ENCODE measurements at places on chromosomes 6 and 20.

DNA sequence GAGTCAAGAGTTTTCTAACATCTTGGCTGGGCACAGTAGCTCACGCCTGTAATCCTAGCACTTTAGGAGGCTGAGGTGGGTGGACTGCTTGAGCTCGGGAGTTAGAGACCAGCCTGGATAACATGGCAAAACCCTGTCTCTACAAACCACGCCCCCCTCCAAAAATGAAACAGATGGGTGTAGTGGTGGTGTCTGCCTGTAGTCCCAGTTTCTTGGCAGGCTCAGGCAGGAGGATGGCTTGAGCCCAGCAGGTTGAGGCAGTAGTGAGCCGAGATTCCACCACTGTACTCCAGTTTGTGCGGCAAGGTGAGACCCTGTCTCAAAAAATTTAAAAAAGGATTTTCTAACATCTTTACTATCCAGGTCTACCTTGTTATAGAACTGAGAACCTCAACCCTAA, 22.0 kb downstream of the FAM8A1 start:
- no peak for DNase-seq

DNA sequence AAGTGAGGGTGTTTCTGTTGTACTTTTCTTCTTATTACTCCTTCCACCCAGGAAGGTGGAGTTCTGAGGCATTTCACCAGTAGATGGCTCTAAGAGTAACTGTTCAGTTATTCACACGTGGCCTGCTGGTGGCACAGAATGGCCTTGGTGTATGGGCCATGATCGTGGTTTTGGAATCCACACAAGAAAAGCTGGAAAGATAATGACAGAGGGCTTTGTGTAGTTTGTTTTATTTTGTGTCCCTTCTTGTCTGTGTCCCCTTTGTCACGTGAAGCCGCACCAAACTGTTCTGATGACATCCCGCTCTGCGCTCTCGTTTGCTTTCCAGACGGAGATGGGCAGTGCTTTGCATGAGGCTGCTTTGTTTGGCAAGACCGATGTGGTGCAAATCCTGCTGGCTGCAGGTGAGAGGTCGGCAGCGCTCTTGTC, 93.4 kb downstream of the ANKS1A start:
- no peak for DNase-seq

DNA sequence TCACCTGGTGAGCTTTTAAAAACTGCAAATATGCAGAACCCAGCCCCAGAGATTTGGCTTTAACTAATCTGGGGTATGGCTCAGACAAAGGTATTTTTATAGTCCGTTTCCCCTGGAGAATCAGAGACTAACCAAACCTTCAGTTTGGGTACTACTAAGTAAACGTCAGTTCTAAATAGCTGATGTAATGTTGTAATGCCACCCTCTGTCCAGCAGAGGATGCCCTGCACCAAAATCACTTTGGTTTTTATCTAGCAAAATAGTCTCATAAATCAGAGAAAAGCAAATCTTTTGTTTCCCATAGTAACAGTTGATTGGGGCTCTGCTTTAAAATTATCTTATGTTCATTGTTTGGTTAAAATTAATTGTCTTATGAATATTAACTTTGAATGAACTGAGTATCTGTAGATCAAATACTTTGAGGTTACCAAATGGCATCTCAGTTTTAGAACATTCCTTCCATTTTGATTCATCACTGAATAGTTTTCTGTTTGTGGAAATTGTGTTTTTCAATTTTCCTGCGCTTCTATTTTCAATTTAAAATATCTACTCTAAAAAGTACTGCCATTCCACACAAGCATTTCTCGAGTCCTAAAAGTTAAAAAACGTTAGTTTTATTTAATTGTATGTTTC, 278.3 kb upstream of the PLCB4 start:
- DNase-seq = no peak

GRCh38 chr6:7136859-7137334, 29.1 kb downstream of the RREB1 start:
- DNase-seq = no peak

- no peak for DNase-seq
Measured at GRCh38 chr6:12401200-12401599, 111.0 kb downstream of the EDN1 start.

- no peak for DNase-seq
Measured at GRCh38 chr6:53669592-53669991, 4.0 kb upstream of the KLHL31 start.

GRCh38 chr6:145569140-145569539, 166.2 kb downstream of the EPM2A start:
- no peak for DNase-seq

GRCh38 chr6:36368921-36369865, 18.3 kb downstream of the ETV7 start:
- DNase-seq = no peak

DNA sequence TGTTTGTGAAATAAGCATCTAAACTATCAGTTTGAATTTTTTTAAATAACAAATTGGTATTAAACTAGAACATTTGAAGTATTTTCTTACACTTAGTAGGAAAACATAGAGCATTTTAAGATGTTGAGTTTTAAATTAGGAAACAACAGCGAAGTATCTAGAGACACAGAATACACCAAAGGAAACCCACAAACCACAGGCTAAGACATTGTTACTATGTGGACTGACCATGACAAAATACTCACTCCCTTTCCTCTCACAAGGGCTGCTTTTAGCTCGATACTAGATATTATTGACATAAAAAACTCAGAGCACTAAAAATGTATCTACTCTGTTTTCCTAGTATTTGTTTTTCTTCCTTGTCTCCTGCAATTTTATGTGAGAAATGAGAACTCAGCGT, 266.0 kb upstream of the CITED2 start:
- no peak for DNase-seq

GRCh38 chr6:52547647-52548352, 29.1 kb downstream of the TRAM2 start:
- DNase-seq = no peak
